Stimulated activated CD8-positive, alpha-beta memory T cell treated with anti-CD3 and anti-CD28 coated beads, Interleukin-15, amount 100 ng/mL, for 48 hours (primary cell): ENCODE measurements at places on chromosomes 7 and 10.

DNA sequence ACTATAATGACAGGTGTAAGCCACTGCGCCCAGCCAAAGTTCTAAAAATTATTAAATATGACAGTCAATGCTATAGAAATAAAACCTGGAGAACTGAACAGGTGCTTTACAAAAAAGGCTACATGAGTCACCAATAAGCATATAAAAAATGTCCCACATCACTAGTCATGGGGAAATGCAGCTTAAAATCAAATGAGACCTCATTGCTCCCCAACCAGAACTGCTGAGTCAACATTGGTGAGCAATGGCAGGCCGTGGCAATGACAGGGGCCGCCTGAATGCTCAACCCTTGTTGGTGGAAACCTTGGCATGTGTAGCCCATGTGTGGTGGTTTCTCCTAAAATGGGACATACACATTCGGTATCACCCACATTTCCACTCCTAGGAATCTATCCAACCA lies 352.3 kb upstream of the KLF6 start:
- no peak for DNase-seq

GRCh38 chr10:111360260-111360925 lies 283.6 kb downstream of the ADRA2A start:
- DNase-seq: no peak

GRCh38 chr7:99624484-99624883 lies 7.7 kb downstream of the ZSCAN25 start:
- DNase-seq: peak; percentile 72

DNA sequence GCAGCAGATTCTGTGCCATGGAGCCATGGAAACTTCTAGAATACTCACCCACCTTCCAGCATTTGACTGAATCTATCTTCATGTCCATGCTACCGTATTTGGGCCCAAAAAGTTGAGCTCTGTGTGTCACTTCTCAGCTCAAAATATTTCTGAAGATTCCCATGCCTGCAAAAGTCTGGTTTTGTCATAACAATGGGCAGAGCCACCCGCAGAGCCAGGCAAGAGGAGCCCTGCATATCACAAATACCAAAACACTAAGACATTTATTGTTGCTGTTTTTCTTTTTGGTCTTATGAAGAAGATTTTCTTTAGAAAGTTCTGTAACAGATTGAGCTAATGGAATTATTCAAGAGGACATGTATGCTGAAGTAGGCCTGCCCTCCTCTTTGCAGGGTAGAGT lies 68.1 kb downstream of the PRTFDC1 start:
- no peak for DNase-seq

GRCh38 chr10:106252541-106252940 lies 912.0 kb downstream of the SORCS1 start:
- no peak for DNase-seq

DNA sequence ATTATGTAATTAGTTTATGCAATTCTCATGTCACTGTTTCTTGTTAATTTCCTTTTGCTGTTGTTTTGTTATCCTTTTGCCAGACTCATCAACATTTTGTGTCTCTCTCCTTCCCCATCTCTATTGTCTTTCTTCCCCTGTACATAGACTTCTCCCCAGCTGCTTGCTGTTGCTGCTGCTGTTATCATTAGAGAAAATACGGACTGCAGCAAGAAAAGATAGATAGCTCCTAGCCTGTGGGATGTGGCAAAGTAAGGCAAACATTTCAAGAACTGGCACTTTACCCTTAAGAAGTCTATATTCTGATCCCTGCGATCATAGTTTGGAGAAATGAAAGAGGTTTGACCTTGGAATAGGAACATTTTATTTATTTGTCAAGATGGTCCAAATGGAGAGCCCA lies 162.2 kb downstream of the AOAH start:
- no peak for DNase-seq

DNA sequence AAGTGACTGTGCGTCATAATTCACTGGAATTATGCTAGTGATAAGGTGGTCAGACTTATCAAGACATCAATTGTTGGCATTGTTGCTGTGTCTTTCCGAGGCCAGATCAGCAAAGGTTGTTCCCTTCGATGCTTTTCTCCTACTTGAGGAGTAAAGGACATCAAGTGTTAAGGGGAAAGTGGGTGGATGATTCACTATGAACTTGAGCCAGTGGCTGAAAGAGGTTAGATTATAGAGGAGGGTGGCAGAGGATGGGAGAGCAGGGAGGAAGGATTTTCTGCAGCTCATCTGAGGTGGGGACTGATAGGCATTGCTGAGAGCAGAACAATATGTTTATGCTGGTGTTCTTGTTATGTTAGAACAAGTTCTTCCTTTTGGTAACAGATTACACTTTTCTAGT lies 131.4 kb upstream of the AGR3 start:
- DNase-seq: no peak

DNA sequence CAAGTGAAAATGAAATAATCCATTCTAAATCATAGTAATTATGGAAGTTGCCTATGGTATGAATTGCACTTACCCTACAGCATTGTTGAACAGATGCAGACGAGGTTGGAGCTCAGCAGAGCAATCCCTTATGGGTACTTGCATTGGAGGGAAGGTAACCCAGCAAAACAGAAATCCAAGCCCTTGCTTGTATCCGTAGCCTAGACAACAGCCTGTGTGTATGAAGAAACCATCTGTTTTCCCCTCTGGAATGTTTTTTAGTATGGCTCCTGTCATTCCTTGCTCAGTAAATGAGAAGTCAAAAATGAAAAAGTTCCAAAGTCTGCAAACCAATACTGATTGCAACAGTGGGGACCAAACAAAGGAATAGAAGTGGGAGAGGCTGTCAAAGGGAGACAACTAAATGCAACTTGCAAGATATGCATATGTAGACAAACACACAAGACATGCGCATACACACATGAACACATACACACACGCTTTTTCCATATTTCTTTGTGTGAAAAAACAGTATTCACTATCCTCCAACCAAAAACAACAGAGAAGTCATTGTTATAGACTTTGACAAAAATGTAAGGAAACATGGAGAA lies 260.8 kb downstream of the DYNC1I1 start:
- DNase-seq: no peak

GRCh38 chr7:72057796-72058195 lies 354.3 kb downstream of the CALN1 start:
- no peak for DNase-seq

DNA sequence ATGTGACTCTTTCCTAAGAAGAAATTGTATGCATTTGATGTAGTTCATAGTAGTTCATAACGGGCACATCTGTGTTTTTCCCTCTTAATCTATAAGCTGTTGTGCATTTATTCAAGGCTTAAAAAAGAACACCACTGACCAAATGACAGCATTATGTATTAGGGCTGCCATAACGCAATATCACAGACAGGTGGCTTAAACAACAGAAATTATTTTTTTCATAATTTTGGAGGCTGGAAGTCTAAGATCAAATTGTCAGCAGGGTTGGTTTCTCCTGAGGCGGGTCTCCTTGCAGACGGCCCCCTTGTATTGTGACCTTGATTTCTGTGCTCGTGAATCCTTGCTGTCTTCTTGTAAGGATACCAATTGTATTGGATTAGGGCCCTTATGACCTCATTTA lies 627 bp upstream of the SSMEM1 start:
- DNase-seq: no peak

DNA sequence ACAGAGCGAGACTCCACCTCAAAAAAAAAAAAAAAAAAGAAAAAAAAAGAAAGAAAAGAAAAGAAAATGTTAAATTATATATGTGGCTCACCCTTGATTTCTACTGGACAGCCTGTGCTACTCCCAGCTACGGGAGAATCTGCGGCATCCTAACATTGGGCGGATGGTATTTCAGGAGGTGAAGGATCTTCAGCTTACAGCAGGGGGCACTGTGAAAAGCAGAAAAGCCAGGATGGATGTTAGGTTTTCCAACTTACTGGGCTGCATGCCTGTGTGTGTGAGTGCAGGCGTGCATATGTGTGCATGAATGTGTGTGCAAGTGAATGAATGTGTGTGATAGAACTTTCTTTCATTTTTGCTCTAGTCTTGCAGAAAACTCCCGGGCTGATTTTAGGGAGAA lies 1066.5 kb downstream of the TYW1 start:
- DNase-seq: no peak

DNA sequence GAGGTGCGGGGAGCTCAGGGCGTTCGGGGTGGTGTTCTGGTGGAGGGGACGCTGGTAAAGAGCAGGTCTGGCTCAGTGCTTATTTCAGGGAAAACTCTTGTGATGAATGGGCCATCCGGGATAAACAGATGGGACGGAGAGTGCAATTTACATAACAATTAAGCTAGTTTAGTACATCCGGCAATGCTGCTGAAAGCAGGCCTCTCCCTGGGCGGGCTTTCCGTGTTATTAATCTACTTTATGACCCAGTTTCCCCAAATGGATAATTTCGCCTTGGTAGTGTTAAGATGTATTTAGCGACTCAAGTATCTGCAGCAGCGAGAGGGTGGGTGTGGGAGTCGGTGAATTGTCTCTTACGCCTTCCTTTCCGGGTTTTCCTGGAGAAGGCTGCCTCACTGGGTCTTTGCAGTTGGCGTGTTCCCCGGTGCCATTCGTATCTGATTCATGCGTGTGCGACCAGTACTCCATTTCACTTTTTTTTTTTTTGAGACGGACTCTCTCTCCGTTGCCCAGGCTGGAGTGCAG lies 25.2 kb downstream of the FOXK1 start:
- DNase-seq: no peak

DNA sequence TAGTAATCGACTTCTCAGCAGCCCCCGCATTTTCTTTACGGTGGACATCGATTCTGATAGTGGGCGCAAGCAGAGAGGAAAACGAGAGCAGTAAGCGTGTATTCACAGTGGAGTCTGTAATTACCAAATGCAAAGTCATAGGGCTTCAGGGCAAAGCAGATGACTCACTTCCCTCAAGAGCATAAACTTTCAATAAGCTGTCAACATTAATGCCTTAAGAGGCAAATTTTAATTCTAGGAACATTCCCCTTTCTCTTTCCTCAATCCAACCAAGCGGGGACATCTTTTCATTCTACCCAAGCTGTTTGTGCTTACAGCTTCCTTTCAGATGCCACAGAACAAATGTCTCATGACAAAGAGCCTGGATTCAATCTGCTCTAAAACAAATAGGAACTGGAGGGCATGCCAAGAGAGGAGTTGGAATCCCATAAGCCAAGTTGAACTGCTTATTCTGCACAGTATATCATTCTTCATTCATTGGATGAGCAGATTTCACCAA lies 48.6 kb downstream of the MALSU1 start:
- no peak for DNase-seq

DNA sequence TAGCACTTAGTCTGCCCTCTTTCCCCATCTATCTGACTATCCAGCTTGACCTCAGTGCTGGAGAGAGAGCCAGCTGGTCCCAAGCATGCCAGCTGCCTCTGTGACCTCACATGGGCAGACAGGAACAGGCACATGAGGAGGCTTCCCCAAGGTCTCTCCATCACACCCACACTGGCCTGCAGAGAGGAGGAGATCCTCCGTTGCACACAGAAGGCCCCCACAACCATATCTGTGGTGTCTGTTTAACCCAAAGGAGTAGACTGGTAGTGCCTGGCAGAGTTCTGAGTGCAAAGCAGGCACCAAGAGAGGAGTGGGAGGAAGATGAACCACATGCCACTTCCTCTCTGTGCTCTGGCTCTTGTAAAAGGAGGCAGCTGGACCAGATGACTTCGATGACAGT lies 4.8 kb upstream of the ANK3 start:
- no peak for DNase-seq

GRCh38 chr10:133520193-133520738 lies 6.9 kb upstream of the CYP2E1 start:
- peak; percentile 88 for DNase-seq

DNA sequence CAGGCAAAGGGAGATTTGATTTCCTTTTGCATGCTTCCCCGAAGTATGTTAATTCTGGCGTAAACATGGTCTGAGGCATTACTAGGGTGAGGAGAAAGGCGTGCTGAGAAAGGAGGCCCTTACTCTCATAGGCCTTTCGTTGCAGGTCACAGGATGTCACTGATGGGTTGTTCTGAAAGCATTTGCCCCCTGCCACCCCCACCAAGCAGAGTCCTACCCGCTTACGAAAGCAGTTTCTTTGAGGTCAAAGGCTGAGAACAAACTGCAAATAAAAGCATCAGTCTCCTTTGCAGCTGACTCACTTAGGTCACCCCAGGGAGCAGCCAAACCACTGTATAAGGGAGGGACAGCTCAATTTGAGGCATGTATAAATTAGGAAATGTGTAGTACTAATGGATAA lies 57.1 kb downstream of the BPGM start:
- no peak for DNase-seq

DNA sequence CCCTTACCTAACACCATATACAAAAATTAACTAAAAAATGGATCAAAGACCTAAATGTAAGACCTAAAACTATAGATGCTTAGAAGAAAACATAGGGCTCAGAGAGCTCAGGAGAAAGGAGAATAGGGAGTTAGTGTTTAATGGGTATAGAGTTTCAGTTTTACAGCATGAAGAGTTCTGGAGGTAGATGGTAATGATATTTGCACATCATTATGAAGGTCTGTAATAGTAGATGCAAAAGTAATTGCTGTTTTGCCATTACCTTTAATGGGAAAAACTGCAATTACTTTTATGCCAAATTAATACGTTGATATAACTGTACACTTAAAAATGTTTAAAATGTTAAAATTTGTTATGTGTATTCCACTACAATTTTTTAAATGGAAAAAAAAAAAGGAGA lies 39.2 kb upstream of the NANOS1 start:
- DNase-seq: no peak

GRCh38 chr10:3950676-3951275 lies 165.8 kb upstream of the KLF6 start:
- DNase-seq: no peak

DNA sequence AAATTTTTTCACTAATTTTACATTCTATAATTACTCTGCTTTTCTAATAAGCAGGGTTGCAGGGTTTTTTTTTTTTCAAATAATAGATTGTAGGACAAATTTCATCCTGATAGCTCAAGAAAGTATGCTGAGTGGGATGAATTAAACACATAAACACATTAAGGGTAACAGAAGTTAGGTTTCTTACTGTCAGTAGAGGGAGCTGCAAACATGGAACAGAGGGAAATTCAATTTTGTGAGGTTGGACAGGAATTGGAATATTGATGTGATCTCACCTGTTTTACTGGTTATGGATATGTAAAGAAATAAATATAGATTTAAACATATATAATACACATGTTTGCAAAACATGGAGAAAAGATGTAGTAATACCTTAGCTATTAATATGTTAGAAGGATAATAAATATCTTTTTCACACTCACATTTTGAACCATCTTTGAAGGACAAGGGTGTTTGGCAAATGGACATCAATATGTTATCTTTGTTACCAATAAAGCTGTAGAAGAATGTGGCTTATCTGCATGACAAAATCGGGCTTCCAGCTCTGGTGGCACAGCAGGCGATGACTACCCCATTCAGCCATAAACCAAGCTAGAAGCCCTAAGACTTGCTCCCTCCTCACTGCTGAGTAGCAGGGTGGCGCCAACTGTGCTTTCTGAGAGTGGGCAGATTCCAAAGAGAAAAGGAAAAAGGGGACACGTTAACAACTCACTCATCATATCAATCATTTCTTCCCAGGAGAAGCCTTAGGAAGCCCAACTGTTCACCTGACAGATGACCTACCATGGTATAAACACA lies 1257.4 kb downstream of the GATA3 start:
- DNase-seq: no peak
